ENCODE measurements at places on chromosomes 11 and 22.

DNA sequence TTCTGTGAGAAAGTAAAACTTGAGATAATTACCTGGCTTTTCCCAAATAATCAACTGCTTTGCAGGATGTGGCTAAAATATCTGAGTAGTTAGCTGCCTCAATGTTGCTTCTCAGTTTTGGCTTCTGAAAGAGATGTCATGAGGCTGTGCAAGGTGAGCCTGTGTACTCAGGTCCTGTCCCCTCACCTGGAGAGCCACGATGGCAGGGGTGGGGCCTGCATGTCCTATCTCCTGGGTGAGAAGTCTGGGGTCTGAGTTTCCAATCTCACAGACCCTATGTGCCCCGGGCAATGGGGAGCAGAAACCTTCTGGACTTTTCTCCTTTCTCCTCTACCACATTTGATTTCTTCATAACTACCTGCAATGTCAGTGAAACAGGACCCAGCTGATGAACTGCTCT, 338.6 kb upstream of the B3GAT1 start:
- no peak for DNase-seq

DNA sequence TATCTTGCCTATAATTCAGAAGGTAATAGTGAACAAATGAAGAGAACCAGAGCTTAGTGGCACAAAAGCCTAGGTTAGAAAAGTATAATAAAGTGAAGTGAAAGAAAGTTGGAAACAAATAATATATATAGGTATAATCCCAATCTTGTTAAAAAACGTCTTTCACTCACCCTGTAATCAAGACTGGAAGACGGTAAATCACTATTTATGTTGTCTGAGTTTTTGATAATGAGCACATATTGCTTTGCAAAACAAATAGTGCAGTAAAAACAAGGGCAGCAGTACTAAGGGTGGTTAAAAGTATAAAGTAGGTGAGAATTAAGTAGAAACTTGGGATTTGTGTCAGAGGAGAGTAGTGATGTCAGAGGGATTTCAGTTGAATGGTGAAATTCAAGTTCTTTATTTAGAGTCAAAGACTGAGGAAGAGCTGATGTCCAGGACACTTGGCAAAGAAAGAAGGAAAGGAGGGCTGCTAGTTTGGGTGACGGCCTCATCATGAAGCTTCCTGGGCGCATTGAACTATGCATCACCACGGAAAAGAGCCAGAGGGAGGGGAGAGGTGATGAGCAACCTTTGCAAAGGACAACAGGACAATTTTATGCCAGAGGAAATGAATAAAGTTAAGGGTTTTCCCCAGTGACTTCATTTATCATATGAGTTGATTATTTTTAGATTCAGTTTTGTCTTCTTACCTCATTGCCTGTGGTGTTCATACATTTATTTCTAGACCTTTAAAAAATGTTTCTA, 11.4 kb downstream of the NCAM1 start:
- DNase-seq: no peak

DNA sequence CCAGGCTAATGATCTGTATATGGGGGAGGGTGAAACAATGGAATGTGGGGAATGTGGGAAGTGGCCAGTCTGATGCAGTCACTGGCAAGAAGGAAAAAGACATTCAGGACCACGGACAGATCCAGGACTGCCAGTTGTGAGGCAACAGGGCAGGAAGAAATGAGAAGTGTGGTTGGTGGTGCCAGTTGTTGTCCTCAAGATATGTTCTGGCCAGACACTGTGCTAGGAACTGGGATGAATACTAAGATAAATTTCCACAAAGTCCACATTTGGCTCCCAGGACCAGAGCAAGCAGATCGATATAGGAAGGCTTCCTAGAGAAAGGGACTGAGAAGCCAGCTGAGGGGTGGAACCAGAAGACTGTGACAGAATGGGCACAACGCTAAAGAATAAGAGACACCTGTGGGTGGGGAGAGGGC, 6.8 kb upstream of the TPBGL start:
- no peak for DNase-seq

- no peak for DNase-seq
Observed at GRCh38 chr22:20036084-20036482, 15.2 kb downstream of the TANGO2 start.

DNA sequence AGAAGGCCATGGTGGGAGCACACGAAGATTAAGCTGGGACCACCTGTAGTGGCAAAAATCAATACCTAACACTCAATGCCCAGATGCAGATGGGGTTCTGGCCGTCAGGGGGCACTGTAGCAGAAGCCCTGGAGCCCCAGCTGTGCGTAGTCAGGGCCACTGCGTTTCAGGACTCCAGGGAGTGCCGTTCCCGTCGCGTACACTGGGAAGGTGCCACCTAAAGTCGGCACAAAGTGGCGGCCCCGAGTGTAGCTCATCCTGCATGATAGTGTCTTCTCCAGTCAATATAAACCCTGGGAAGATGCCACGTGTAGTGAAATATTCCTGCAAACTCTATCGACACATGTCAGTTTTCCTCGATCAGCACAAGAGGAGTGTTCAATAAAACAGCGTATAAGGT, 123.8 kb upstream of the NTM start:
- DNase-seq: no peak

DNA sequence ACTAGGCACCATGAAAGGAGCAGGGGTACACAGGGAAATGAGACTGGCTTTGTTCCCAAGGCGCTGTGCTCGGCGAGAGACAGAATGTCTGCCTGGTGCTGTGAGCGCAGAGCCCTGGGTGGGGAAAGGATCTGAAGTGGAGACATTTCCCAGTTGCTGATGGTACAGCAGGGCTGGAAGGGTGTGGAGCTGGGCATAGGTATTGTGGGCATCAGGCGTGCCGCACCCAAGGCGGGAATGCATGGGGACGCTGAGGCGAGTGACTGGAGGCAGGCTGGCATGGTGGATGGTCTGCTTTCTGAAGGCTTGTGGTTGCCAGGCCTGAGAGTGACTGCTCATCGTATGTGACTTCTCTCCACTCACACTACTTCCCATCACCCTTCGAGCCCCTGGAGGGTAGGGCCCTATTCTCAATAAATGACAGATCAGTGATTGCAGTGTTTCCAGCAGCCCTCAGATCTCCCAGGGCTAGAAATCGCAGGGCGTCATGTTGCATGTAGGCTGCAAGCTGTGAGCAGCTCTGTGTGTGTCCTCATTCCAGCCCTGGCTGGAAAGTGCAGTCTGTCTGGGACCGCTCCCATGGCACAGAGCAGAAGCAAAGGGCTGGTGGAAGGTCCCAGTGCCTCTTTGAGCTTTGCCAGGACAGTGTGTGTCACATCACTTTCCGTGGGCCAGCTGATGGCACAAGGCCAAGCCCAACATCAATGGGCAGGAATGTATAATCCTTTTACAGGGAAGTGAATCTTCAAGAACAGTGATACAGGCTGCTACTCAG, 67.7 kb downstream of the TBC1D22A start:
- no peak for DNase-seq

DNA sequence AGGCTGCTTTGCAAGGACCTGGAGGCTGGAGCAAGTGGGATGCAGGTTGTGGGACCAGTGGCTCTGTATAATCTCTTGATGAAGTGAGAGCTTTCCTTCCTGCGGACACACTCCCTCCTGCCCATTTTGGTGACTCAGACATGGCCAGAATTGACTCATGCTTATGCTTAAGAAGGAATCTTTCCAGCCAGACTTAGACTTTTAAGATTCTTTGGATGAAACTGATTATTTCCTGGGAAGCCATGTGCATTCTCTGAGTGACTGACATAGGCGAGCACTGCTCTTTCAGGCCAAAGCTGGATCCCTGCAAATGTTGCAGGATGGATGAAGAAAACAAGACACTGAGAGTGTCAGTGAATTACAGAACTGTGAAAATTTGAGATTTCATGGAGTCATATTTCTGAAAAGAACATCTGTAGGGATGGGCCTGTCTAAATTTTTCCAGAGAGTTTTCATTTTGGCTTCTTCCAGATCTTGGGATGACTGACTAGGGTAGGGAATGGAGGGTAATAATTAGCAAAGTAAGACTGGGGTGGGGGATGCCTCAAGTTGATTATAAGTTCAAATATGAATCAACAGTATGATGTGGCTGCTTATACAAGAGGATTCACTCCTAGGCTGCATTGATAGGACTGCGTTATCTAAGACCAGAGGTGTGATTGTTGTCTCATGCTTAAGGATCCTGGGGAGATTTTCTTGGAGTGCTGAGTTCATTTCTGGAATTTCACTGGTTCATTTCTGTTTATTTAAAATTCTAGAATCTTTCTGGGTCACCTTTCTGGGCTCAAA, 195.8 kb downstream of the HIPK3 start:
- DNase-seq: no peak

GRCh38 chr11:33187998-33188722, 26.9 kb upstream of the CSTF3 start:
- DNase-seq: no peak

GRCh38 chr11:4048340-4048739, 46.3 kb upstream of the RRM1 start:
- no peak for DNase-seq

GRCh38 chr11:106415510-106415909, 338.0 kb downstream of the AASDHPPT start:
- no peak for DNase-seq

DNA sequence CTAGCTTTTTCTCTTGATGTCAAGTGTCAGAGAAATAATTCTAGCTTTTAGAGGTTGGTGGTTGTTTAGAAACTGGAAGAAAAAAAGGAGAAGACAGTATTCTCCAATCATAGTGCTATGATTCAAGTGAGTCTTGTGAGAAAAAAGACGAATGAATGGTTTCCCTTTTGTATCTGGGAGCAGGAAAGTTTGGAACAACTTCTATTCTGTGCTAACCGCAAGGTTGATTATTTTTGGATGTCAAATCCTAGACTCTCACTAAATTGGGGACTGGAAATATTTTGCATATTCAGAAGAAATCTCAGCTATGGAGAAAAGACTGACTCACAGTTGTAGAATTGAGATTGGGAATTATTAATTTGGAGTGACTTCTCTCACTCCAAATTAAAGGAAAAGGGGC, 69.2 kb downstream of the SYT13 start:
- no peak for DNase-seq

GRCh38 chr11:95829580-95830259, 39.4 kb downstream of the CEP57 start:
- DNase-seq: no peak

GRCh38 chr22:39915295-39915726, 14.4 kb downstream of the GRAP2 start:
- DNase-seq: no peak

DNA sequence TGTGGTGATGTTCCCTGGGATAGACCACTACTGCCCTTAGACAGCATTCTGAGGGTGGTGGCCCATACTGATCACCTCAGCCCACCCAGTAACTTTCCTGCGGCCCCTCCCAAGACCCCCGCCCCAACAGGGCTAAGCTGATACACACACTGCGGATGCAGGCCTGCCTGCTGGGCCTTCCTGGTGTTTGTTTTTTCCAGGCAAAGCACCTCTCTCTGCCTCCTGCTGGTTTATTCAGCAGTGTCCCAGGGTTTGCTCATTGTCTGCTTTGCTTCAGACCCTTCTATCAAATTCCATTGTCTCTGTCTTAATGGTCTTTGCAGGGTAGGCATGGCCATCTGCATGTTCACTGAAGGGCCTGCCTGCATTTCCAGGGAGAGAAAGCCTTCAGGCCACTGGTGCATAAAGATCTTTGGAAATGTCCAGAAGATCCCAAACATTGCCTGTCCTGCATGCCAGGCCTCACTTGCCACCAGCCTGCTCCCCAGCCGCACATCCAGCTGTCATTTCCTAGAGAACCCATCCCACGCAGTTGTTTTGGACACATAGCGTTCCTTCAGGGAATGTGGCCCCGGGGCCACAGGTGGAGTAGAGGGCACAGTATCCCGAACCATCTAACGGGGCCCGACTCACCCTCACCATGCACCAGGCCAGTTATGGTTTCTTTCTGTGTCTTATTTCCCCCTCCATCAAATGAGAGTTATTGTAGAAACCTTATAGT, 50.2 kb downstream of the BCR start:
- DNase-seq: no peak

- no peak for DNase-seq
Observed at GRCh38 chr11:122523846-122524805, 131.4 kb upstream of the UBASH3B start.

DNA sequence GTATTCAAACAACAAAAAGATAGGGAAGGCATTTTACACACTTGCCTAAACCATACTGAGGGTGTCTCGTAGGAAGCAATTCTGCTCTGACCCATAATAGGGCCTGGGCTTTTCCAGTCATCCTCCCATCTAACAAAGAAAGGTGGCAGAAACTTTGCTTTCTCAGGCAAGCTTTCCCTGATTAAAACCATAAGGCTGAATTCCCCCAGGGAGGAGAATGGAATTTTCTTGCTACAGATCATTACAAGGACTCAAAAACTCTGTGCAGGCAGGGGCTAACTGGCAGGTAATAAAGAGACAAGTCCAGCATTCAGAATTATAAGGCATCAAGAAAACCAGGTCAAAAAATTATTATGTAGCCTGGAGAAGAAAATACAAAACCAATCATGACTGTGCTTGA, 90.4 kb downstream of the RBFOX2 start:
- no peak for DNase-seq

DNA sequence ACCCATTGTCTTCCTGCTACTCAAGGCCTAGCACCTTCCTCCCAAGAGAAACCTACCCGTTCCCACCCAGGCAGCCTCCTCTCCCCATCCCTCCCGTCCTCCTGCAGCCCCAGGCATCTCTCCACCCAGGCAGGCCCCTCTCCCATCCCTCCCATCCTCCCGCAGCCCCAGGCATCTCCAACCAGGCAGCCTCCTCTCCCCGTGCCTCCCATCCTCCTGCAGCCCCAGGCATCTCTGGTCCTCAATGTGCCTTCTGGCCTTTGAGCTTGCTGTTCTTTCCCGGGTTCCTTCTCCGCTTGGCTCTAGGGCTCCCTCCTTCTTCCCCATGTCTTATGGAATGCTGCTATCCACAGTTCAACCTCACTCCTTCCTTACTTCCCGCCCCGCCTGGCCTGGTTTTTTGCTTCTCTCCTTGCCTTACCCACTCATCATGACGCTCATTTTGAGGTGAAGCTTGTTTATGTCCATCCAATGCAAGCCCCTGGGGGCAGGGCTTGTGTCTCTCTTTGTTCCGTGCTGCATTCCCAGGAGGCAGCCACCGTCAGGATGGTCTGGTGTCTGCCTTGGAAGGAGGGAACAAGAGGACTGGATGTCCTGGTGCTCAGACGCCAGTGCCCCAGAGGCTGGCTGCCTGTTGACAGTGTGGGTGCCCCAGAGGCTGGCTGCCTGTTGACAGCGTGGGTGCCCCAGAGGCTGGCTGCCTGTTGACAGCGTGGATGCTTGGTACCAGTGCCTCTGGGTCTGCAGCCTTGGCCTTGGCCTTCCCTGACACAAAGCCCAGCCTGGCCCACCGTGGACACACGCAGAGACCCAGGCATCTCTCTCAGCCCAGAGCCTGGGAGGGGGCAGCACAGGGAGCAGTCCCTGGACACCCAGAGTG, 815.7 kb downstream of the BRD1 start:
- no peak for DNase-seq

DNA sequence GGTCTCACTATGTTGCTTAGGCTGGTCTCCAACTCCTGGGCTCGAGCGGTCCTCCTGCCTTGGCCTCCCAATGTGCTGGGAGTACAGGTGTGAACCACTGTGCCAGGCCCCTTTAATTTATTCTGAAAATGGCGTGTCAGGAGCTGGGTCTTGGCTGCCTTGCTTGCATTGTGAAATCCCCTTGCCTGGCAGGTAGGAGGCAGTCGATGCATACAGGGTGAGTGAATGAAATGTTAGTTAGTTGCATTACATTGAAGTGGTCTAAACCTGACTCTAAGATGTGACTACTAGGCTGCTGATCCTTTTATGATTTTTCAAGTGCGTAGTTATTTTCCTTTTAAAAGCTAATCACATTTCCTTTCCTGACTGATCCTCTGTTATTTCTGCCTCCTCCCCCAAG, 42.9 kb downstream of the PARVB start:
- no peak for DNase-seq
